ENCODE measurements at places on chromosomes 3 and 15.

DNA sequence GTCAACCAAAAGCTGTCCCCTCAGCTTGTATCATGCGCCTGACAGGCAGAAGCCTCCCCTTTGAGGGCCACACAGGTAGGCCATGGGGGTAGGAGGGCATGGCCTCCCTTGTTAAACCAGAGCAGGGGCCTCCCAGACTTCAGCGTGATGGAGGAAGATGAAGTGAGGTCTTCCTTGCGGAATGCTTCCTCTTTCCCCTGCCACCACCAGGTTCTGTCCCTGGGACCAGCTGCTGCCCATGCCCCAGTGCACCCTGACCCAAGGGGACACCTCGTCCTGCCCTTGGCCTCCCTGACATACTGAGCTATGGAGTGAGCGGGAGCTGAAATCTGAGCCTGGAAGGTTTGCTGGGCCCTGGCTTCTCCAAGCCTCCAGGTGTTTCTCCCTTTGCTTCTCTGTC, 26.7 kb downstream of the SSUH2 start:
- no peak for DNase-seq

GRCh38 chr3:71005702-71006321, 577.7 kb downstream of the FOXP1 start:
- no peak for DNase-seq

DNA sequence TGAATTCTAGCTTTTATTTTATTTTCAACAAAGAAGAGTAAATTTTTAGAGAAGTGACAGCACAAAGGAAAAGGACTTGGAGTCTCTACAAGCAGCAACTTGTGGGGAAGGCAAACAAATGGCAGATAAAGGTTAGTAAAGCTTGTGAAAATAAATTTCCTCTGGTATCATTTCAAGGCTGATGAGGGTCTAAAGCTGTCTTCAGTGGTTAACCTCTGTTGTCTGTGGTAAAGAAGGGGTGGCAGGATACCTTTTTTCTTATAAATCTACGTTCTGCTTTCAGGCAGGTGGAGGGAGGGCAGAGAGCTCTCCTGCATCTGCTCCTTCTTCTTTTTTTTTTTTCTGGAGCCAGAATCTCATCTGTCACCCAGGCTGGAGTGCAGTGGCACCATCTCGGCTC, 50.5 kb downstream of the NMD3 start:
- DNase-seq = no peak

DNA sequence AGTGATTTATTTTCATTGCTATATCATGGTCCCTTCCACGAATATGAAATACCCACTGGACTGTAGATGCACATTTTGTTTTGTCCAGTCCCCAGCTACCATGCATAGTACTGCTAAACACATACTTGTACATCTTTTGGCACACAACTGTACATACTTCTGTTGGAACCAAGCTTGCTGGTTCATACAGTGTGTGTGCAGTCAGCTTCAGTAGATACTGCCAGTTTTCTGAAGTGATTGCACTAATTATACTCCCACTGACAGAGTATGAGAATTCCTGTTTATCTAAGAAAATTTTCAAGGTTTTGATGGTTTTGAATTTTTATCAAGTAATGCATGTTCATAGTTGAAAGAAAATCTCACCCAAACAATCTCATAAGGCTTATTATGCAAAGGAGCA, 100.7 kb upstream of the LMCD1 start:
- no peak for DNase-seq

DNA sequence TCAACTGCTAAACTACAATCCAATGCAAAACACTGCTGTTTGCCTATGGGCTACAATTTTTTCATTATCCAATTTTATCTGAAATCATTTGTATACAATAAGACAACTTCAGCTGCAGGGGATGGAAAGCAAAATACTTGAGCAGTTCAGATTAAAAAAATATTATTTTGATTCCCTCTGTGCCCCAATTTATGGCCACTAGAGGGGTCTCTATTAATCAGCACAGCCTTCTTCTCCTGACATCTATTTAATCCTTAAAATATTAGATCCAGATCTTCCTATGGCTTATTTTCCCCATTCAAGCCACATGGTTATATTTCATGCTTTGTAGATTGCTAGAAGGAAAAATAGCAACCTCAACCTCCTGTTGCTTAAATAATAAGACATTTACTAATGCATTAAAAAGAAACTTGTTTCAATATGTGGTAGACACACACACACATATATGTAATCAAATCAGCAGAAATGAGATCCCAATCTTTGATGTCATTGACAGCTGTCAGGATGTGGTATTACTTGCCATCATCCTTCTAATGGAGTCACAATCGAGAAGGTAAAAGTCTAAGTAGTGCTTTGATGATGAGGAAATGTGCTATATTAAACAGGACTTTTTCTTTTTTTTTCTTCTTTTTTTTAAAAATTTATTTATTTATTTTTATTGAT, 104.2 kb downstream of the P2RY1 start:
- DNase-seq = no peak

DNA sequence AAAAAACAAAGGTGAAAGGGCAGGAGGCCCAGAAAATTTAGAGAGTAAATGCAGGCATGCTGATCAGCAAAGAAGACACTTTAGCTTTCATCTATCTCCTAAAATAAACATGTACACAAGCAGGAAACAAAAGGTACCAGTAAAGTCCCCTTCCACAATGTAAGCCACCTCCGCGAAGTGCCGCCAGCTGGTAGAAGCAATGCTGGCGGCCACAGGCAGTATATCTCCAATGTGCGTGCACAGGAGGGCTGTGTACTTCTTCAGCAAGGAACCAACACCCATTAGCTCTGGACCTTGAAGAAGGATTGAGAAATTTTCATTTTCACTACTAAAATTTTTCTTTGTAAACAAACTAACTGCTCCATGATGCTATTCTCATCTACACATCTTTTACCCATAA, 75.4 kb downstream of the HERC2 start:
- no peak for DNase-seq

DNA sequence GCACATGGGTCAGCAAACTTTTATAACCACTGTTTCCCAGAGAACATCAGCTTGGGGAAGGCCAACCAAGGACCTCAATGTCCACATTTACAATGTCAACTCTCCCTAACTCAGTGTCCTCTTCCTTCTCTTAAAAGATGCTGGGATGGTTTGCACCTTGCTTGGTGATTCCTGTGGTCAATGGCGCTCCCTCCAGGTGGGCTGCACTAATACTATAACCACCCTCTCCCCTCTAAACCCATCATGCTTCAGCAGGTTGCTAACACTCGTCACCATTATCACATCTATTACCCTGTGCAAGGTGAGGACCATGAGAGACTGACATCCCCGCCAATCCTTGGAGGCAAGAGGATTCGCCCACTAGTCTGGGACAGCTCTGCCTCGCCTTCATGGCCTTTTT, 65.2 kb downstream of the FRMD5 start:
- DNase-seq = no peak

DNA sequence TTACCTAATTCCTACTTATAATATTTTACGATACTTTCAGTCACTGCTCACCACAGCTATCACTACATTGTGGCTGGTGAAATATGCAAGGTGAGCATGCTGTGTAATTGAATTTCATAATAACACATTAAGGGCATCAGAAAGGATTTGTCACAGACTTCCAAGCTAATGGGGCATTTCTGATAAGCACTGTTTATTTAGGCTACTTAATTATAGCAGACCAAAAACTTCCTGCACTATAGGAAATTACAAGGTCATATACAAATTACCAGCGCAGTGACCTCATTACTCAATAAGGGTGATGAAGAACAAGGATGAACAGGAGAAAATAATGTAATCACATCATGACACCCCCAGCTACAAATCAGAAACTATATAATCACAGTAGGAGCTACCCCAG, 88.6 kb upstream of the FAM3D start:
- no peak for DNase-seq

DNA sequence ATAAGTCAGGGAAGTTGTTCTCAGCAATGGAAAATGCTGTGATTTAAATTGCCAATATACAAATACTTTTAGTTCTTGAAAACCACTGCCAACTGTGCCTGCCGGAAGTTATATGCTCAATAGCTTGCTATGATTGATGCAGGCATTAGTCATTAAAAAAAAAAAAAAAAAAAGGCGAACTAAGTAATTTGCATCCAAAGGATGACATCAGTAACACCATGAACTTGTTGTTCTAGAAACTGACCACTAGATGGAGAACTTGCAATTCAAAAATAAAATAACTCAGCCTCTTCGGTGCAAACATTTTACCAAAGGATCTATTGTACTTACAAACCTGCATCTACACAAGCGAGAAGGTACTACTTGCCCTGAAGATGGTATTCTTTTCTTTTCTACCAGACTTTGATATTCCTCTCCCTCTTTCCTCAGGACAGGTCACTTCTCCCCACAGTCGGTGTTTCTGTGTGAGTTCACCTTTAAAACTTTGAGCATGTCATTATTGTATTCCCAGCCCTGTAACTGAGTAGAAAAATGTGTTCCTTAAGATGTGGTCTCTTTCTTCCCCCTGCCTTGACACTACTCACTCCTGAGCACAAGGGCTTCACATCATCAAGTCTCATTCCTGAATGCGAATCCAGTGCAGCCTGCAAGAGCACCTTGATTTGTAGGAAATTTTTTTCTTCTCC, 115.0 kb upstream of the VEPH1 start:
- DNase-seq = peak; percentile 73

GRCh38 chr3:45100981-45101407, 45.2 kb downstream of the CDCP1 start:
- DNase-seq = no peak

DNA sequence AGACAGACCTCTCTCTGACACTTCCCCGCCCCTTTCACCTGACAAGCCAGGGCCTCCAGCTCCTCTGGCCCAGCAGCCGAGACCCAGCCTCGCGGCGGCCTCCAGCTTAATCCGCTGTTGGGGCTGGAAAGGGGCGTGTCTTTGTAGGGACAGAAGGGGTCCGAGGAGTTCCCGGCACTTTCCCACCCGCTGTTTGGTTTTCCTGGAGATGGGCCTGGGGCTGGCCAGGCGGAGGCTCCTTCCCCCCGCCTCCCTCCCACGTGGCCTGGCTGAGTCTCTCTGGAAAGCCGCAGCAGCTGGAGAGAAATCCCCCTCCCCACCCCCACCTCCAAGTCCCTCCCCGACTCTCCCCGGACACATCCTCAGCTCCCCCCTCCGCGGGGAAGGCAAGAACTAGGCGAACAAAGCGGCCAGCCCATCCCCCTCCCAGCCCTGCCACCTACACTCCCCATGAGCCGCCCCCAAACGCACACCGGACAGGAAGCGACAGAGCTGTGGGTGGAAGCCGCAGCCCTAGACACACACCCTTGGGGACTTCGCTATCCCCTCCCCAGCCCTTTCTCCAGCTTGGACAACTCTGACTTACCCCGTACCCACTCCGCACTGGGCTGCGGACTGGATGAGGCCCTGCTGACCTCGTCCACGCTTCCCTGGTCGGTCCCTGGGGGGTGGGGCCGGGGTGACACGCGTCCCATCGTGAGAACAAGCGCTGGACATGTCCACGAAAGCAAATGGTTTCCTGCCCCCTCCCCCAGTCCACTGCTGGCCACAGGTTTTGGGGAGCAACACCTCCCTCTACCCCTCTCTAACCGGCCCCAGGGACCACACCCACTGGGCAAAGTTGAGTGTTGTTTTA, 1.2 kb downstream of the IGDCC4 start:
- DNase-seq = no peak

GRCh38 chr3:191192941-191193340, 6.1 kb upstream of the OSTN start:
- DNase-seq = no peak

- no peak for DNase-seq
These were observed 2.3 kb downstream of the SUCNR1 start for GRCh38 chr3:151875759-151876158.

DNA sequence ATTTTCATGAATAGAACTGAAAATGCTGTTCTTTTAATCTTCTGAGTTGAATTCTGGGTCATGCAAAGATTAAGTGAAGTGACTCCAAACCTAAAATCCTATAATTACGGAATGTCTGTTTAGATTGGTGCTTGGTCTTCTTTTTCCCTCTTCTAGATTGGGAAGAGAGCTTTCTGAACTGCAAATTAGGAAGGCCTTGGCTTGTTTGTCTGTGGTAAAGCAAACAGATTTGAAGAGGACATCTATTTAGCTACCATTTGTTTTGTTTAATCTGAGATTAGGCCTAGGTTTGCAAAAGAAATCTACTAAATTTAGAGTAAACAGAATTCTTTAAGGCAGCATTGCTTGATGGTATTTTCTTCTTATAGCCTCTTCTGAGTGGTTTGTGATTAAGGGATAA, 23.5 kb downstream of the PAQR9 start:
- DNase-seq = peak; percentile 20

GRCh38 chr3:45583021-45583851, 11.3 kb upstream of the LIMD1 start:
- no peak for DNase-seq

- DNase-seq = no peak
These were observed 648.8 kb upstream of the KCNMB2 start for GRCh38 chr3:177887475-177887874.

DNA sequence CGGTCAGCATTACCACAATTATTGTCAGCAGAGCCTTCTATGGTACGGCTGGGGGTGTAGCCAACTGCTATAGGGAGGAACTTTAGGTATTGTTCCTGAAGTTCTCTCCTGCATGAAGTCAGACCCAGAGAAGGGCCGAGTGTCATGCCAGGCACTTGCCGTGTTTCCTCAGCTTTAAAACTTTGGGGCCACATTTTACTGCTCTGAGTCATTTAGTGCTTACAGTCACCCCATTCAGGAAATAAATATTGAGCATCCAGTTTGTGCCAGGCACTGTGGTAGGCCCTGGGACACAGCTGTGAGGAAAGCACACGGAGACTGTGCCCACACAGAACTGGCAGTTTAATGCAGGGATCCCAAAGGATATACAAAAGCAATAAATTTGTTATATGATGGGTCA, 54.5 kb upstream of the APEH start:
- no peak for DNase-seq

GRCh38 chr3:7166460-7166859, 305.5 kb downstream of the GRM7 start:
- DNase-seq = no peak

DNA sequence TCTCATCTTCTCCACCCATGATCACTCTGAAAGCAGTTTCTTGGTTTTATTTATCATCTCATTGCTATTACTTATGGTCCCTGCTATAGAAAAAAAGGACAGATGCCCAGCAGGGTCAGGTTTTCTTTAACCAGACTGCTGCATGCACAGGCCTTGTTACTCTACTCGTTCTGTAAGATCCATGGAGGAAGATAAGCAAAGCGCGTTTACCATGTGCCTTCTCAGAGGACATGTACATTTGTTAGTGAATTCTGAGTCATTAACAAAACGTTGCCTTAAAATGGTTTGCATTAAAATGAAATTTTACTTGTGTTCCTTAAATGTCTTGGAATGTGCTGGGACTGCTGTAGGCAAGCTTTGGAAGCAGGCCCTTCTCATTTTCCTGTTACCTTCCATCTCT, 657.3 kb upstream of the KCNMB2 start:
- no peak for DNase-seq

DNA sequence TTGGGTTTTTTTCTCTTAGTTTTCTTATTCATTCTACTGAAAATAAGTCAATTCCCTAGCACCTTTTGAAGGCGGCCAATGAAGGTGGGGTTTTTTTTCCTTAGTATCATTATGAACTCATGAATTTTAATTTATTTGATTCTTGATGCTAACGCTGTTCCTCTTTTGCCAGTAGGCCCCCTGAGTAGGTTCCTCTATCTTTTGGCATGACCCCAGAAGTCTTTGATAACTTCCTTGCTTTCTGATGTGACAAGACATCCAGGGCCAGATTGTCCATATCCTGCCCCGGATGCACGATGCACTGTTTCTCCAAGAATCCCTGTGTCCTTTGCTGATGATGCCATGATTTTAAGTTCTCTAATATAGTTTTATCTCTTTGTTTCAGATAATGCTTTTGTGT, 20.6 kb downstream of the LRRK1 start:
- no peak for DNase-seq

- DNase-seq = peak; percentile 62
These were observed 365.2 kb upstream of the AGTR1 start for GRCh38 chr3:148332509-148332908.
